ENCODE measurements at places on chromosomes 7 and 10.

- H3K36me3 ChIP-seq = no peaks in the 10 kb centered on the region
- H3K4me1 ChIP-seq = no peaks in the 10 kb centered on the region
- no peak for DNase-seq
- H3K4me3 ChIP-seq = no peak overlapping the region
Observed at GRCh38 chr10:95445223-95445836, 115.8 kb downstream of the SORBS1 start.

GRCh38 chr10:95504246-95504691 is 56.9 kb downstream of the SORBS1 start:
- no peaks in the 10 kb centered on the region for H3K4me1 ChIP-seq
- DNase-seq = no peak
- H3K36me3 ChIP-seq = no peaks in the 10 kb centered on the region

GRCh38 chr7:66859794-66860645 is 61.0 kb upstream of the TMEM248 start:
- H3K36me3 ChIP-seq = no peaks in the 10 kb centered on the region
- no peaks in the 10 kb centered on the region for H3K27me3 ChIP-seq
- no peak overlapping the region for H3K27ac ChIP-seq
- H3K4me3 ChIP-seq = no peak overlapping the region
- no peaks in the 10 kb centered on the region for H3K4me1 ChIP-seq
- DNase-seq = no peak

GRCh38 chr10:124558339-124559321 is 97.0 kb downstream of the LHPP start:
- no peak overlapping the region for H3K27ac ChIP-seq
- no peaks in the 10 kb centered on the region for H3K27me3 ChIP-seq
- no peak for DNase-seq
- H3K4me3 ChIP-seq = no peak overlapping the region
- H3K4me1 ChIP-seq = no peaks in the 10 kb centered on the region

GRCh38 chr10:7152982-7153381 is 257.9 kb downstream of the SFMBT2 start:
- no peaks in the 10 kb centered on the region for H3K4me1 ChIP-seq
- H3K27ac ChIP-seq = no peak overlapping the region
- H3K4me3 ChIP-seq = no peak overlapping the region
- no peak for DNase-seq

DNA sequence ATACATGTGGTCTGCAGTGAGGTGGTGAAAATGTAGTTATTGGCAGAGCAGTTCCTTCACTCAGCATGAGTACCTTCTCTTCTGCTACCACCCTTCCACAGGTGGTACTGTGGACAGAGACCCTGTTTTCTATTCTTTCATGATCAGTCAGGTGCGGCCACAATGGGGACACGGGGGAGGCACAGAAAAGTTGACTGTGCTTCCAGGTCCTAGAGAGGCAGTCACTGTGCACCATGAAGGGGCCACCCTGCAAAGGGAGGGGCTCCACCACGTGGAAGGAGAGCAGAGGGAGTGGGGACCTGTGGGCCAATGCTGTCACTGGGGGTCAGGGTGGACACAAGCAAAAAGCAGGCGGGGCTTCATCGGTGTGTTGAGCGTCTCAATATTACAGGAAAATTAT is 3.6 kb upstream of the LANCL2 start:
- H3K27me3 ChIP-seq = no peaks in the 10 kb centered on the region
- H3K36me3 ChIP-seq = no peaks in the 10 kb centered on the region
- H3K4me1 ChIP-seq = peaks cover 6% of the 10 kb centered on the region
- no peak overlapping the region for H3K4me3 ChIP-seq

- H3K27me3 ChIP-seq = no peaks in the 10 kb centered on the region
- H3K4me1 ChIP-seq = peaks cover 20% of the 10 kb centered on the region
- no peak overlapping the region for H3K4me3 ChIP-seq
- H3K36me3 ChIP-seq = no peaks in the 10 kb centered on the region
Observed at GRCh38 chr7:131546126-131546525, 10.3 kb downstream of the PODXL start.

GRCh38 chr7:155002411-155003091 is 373 bp downstream of the PAXIP1 start:
- DNase-seq = peak; percentile 43
- peak overlapping the region; percentile 94 for H3K4me3 ChIP-seq
- H3K27me3 ChIP-seq = no peaks in the 10 kb centered on the region
- H3K36me3 ChIP-seq = peaks cover 18% of the 10 kb centered on the region
- H3K27ac ChIP-seq = peak overlapping the region; percentile 99

DNA sequence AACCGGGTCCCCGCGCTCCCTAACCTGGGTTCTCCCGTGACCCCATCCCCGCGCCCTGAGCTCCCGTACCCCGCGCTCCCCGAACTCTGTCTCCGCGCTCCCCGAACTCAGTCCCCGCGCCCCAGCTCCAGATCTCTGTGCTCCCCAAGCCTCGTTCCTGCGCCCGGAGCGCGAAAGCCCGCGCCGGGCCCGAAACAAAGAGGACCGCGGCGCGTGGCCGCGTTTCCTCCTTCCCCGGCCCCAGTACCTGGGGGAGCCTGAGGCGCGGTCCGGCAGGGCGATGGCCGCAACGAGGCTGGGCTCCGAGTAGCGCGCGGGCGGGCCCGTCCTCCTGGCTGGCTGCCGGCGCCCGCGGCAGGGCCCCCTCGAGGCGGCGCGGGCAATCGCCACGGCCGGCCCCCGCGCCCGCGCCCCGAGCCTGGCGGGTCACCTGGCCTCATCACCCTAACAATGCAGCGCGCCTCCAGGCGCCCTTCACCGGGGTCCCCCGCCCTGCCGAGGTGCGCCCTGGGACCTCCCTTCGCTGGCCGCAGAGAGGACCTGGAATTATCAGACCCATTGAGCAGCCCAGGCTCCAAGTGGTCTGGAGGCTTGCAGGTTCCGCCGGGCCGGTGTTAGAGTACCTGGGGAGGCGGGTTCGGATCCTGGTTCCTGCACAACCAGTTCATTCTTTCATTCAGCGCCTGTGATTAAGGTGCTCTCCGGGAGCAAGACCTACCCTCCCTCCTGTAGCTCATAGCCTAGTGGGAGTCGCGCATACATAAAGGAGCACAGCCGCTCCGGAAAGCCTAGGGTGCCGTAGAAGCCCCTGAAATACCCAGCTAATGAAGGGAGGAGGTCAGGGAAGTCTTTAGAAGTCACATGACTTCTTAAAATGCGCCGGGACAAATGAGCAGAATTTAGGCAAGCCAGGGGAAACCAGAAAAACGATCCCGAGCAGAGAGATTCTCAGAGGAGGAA is at the start of gene TNS3:
TSS of gene TNS3 (minus strand) at position 308 of the 960 bp plus-strand sequence. CDS start 142,475 bp downstream, outside the sequence.
- H3K27ac ChIP-seq = no peak within 1 kb of the TSS
- no peak for DNase-seq
- H3K4me1 ChIP-seq = no peaks in the 10 kb centered on the region
- H3K36me3 ChIP-seq = no peaks in the 10 kb centered on the region
- H3K27me3 ChIP-seq = peaks cover 32% of the 10 kb centered on the region

GRCh38 chr10:34589275-34589674 is 225.8 kb downstream of the PARD3 start:
- no peaks in the 10 kb centered on the region for H3K27me3 ChIP-seq
- H3K27ac ChIP-seq = no peak overlapping the region
- H3K4me1 ChIP-seq = peaks cover 8% of the 10 kb centered on the region

- no peaks in the 10 kb centered on the region for H3K4me1 ChIP-seq
- H3K27ac ChIP-seq = no peak overlapping the region
- no peak for DNase-seq
- no peaks in the 10 kb centered on the region for H3K36me3 ChIP-seq
Observed at GRCh38 chr7:26657206-26657641, 207.2 kb downstream of the SKAP2 start.

DNA sequence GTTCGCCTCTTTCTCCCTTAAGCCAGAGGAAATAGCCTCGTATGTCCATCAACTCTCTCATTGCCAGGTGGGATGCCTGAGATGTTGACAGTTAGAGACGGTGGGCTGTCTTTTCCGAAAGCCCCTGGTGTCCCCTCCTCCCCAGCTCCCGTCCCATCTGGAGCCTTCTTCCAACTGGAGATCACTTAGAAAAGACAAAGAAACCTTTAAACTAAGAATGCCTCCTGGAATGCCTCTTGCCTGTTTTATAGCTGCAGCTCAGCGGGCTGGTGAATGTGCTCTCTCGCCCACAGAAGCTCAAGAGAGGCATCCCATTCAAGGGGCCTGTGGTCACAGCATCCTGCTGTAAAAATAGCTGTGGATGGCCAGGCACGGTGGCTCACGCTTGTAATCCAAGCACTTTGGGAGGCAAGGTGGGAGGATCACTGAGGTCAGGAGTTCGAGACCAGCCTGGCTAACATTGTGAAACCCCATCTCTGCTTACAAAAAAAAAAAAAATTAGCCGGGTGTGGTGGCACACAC is 5.2 kb upstream of the MYL10 start:
- H3K4me1 ChIP-seq = peaks cover 19% of the 10 kb centered on the region
- DNase-seq = no peak
- H3K36me3 ChIP-seq = no peaks in the 10 kb centered on the region
- no peaks in the 10 kb centered on the region for H3K27me3 ChIP-seq

GRCh38 chr7:32167256-32167655 is 97.0 kb upstream of the PDE1C start:
- H3K4me3 ChIP-seq = no peak overlapping the region
- no peak for DNase-seq
- H3K27me3 ChIP-seq = peaks cover 3% of the 10 kb centered on the region
- H3K36me3 ChIP-seq = no peaks in the 10 kb centered on the region

DNA sequence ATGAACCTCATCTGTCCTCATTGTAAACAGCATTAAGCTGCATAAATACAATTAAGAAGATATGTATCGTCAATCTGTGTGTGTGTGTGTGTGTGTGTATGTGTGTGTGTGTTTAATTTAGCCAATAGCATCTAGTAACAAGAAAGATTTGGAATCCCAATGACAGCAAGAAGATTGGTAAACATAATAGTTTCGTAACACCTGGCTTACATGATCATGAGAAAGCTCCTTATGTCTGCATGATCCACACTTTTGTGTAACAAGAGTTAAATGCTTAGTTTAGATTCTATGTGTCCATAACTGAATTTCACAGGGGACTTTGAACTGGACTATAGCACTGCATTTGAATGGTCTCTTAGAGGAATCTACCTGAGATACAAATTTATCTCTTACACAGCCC is 191.0 kb upstream of the BET1 start:
- no peak overlapping the region for H3K4me3 ChIP-seq
- DNase-seq = no peak
- no peak overlapping the region for H3K27ac ChIP-seq
- no peaks in the 10 kb centered on the region for H3K27me3 ChIP-seq
- H3K36me3 ChIP-seq = no peaks in the 10 kb centered on the region

GRCh38 chr10:24170199-24170598 is 38.7 kb upstream of the KIAA1217 start:
- H3K27me3 ChIP-seq = no peaks in the 10 kb centered on the region
- DNase-seq = no peak
- H3K4me3 ChIP-seq = no peak overlapping the region
- H3K4me1 ChIP-seq = peaks cover 11% of the 10 kb centered on the region
- no peaks in the 10 kb centered on the region for H3K36me3 ChIP-seq

- no peak for DNase-seq
- no peaks in the 10 kb centered on the region for H3K36me3 ChIP-seq
- H3K27me3 ChIP-seq = no peaks in the 10 kb centered on the region
- H3K27ac ChIP-seq = no peak overlapping the region
Observed at GRCh38 chr7:150835702-150836280, 16.5 kb upstream of the AOC1 start.

- peak; percentile 50 for DNase-seq
- H3K4me3 ChIP-seq = no peak overlapping the region
- no peaks in the 10 kb centered on the region for H3K4me1 ChIP-seq
- H3K27ac ChIP-seq = no peak overlapping the region
- H3K36me3 ChIP-seq = no peaks in the 10 kb centered on the region
Observed at GRCh38 chr7:21642422-21642821, 99.6 kb downstream of the DNAH11 start.

DNA sequence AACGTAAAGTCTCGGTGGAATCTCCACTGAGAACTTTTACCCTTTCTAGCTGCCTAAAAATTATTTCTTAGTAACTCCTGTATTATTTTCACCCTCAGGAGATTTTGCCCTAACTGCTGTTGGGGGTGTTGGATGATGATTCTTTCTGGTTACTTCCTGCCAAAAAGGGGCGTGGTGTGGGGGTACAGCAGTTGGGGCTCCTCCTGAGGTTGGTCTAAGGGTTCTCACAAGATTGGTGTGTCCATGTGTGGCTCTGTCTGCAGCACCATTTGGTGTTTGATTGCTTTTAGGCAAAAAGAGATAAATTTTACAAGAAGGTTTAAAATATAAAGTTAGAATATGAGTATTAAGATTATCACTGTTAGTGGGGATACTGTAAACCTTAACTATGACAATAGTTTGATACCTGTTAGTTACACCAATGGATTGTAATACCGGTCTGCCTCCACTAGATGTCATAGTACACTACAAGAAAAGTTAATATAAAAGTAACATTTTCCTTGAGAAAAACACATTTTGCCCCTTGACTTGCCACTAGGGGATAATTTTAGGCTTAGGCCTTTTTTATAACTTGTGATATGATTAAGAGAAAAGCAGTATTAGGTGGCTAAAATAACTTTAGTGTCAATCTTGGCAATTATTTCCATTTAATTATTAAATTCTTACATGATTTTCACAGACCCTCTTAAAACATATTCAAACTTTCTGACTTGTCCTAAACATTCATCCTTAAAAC is 928.7 kb downstream of the IPMK start:
- H3K27me3 ChIP-seq = no peaks in the 10 kb centered on the region
- no peaks in the 10 kb centered on the region for H3K4me1 ChIP-seq
- no peak overlapping the region for H3K27ac ChIP-seq
- no peaks in the 10 kb centered on the region for H3K36me3 ChIP-seq

DNA sequence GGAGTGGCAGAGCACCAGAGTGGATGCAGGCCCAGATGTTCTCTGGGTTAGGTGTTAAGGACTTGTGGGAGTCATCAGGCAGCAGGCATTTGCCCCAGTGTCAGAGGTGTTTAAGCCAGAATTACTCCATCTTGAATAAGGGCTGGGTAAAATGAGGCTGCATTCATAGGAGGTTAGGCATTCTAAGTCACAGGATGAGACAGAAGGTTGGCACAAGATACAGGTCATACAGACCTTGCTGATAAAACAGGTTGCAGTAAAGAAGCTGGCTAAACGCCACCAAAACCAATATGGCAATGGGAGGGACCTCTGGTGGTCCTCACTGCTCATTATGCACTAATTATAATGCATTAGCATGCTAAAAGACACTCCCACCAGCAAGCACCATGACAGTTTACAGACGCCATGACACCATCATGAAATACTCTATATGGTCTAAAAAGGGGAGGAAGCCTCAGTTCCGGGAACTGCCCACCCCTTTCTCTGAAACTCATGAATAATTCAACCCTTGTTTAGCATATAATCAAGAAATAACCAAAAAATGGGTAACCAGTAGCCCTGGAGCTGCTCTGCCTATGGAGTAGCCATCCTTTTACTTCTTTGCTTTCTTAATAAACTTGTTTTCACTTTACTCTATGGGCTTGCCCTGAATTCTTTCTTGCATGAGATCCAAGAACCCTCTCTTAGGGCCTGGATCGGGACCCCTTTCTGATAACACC is 882 bp upstream of the LRRC61 start:
- H3K27me3 ChIP-seq = no peaks in the 10 kb centered on the region
- H3K4me1 ChIP-seq = peaks cover 21% of the 10 kb centered on the region
- peak overlapping the region; percentile 91 for H3K27ac ChIP-seq

GRCh38 chr7:52842202-52842900 is 193.1 kb upstream of the POM121L12 start:
- H3K27ac ChIP-seq = no peak overlapping the region
- H3K27me3 ChIP-seq = no peaks in the 10 kb centered on the region
- DNase-seq = no peak
- H3K4me1 ChIP-seq = no peaks in the 10 kb centered on the region

Measured in A673 (cell line).